HAP-1 (cell line): ENCODE measurements at places on chromosomes 16 and 17.

- DNase-seq = no peak
Observed at GRCh38 chr16:17241264-17241835, 229.4 kb downstream of the XYLT1 start.

DNA sequence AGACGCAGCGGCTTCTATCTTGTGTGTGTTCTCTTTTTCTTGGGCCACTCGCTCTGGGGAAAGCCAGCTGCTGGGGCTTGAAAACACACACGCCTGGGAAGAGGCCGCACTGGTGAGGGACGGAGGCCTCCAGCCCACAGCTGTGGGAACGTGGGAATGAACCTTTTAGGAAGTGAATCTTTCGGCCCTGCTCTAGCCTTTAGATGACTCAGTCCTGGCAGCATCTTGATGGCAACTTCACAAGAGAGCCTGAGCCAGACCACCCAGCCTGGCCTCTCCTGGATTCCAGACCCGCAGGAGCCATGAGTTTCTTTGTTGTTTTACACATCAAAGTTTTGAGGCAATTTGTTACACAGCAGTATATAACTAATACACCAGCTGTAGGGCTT, 2.2 kb upstream of the PDPK1 start:
- DNase-seq = no peak

DNA sequence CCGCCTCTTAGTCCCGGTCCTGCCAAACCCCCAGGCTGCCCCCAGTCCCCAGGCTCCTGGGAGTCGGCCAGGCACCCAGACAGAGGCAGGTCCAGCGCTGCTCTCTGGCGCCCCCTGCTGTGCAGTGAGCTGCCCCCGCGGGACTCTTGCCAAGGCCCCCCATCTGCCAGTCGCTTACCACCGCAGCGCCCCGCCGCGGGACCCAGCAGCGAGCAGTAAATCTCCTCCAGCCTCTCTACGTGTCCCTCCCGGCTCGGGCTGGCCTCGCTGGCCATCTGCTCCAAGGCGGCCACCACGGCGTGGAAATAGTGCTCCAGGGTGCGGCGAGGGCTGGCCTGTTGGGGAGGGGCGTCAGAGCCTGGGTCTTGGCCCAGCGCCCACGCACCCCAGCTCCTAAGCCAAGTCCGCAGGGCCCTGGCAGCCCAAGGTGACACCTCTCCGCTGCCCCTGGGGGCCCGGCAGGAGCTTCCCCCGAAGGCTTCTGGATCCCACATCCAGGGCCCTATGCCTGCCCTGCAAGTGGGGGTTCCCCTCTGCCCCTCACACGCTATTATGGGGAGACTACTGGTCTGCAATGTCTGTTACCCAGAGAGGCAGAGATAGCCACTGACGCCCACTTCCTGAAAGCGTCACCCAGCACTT, 33.7 kb upstream of the MFSD6L start:
- no peak for DNase-seq

- no peak for DNase-seq
Observed at GRCh38 chr17:45246338-45246737, 15.6 kb downstream of the SPATA32 start.

DNA sequence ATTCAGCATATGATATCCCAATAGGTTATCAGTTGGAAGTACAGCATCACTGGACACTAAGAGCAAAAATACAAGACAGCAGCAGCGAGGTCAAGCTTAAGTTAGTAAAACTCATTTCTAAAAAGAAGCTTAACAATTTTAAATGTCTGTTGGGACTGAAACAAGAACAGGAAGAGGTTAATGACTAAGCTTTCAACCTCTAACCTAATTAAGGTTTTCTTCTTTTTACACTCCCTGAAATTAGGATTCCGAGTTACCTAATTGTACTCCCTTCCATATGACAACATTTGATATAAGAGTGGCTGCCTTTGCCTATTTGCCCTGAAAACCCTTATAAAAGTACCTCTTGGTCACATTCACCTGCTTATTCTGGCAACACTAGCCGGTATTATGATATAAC, 34.3 kb downstream of the CPSF4L start:
- DNase-seq = no peak

DNA sequence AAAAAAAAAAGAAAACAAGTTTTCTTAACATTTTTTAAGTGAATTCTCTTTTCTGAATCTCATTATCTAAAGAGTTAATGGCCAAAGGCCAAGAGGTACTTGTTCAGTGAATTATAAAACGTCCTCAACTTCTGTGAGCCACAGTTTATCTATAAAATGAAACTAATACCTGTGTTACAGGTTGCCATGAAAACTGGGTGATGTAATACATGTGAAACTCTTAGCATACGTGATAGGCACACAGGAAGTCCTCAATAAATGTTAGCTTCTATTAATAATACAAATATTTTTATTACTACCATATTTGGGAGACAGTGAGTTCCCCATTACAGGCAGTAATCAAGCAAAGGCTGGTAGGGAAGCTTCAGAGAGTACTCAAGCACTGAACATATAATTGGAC, 13.5 kb upstream of the INPP5K start:
- no peak for DNase-seq

DNA sequence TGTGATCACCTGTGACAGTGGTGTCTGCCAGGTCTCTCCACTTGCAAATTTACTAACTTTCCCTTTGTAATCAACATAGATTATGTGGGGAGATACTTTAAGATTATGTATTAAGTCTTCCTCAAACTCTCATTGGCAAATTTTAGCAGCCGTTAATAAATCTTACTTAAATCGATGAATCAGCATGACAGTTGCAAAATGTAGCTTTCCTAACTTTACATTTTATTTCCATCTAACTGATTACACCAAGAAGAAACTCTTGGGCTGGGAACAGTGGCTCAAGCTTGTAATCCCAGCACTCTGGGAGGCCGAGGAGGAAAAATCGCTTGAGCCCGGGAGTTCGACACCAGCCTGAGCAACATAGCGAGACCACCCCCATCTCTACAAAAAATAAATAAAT, 23.3 kb upstream of the CPNE2 start:
- DNase-seq = no peak

DNA sequence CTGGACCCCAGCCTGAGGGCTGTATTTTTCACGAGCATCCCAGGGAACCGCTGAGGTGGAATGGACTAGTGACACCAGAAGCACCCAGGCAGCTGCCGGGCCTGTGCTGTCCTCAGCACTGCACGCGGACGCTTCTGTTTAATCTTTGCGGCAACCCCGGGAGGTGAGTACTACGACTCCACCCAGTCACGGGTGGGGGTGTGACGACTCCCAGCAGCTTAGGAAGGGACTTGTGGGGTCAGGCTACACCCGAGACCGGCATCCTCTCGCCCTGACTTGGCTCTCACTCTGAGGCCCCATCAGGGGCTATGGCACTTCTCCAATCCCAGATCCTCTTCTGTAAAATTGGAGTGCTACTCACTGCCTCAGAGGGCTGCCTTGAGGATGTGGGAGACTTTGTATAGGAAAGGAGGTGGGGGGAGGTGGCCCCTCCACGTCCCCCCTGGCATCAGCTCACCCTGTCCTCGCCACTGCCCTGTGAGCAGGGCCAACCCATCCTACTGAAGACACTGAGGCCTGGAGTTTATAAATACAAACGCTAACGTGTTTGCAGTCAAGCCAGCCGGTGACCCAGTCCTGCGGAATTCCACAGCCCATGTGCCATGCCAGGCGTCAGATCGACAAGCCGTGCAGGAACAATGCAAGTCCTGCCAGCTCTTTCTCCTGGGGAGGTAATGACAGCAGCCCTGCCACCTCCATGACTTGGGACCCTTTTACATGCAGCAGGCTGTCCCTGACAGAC, 44.4 kb downstream of the PPL start:
- no peak for DNase-seq

GRCh38 chr16:70331588-70332358, 14.9 kb upstream of the DDX19A start:
- peak; percentile 63 for DNase-seq

GRCh38 chr17:21125862-21126261, 902 bp upstream of the DHRS7B start:
- no peak for DNase-seq

DNA sequence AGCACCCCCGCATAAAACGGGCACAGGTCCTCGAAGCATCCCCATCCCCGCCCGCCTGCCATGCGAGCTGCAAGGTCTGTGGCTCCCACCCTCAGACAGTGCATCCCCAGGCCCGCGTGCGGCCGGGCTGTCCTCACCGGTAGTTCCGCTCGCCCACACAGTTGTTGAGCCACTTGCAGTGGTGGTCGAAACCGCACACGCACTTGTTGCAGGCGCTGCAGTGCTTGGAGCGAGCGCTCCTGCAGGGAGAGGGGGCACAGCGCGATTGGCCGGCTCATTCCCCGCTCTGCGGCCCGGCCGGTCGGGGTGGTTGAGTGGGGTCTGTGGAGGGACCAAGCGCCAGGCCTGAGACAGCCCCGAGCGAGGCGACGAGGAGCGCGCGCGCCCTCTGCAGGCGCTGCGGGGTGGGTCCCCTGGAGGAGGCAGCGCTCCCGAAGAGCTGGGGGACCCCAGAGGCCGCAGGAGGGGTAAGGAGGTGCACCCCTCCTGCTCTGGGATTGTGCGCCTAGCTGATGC, 6.0 kb upstream of the TPPP3 start:
- DNase-seq = no peak

DNA sequence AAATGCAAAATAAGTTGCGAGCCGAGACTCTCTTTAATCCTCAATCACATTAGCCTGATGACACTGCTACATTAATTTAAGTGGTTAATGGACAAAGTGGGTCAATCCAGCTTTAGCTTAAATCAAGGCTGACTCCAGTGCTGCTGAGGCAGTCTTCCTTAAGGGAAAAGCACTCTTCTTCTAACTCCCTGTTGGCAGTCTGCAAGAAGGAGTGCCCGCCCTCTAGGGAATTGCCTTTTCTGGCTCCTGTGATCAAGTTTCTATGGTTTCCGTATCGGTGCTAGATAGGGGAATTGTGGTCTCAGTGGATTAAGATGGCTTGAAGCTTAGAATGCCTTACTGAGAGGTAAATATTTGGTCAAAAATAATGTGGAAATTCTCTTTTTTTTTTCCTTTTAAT, 41.0 kb downstream of the HS3ST3B1 start:
- DNase-seq = no peak

DNA sequence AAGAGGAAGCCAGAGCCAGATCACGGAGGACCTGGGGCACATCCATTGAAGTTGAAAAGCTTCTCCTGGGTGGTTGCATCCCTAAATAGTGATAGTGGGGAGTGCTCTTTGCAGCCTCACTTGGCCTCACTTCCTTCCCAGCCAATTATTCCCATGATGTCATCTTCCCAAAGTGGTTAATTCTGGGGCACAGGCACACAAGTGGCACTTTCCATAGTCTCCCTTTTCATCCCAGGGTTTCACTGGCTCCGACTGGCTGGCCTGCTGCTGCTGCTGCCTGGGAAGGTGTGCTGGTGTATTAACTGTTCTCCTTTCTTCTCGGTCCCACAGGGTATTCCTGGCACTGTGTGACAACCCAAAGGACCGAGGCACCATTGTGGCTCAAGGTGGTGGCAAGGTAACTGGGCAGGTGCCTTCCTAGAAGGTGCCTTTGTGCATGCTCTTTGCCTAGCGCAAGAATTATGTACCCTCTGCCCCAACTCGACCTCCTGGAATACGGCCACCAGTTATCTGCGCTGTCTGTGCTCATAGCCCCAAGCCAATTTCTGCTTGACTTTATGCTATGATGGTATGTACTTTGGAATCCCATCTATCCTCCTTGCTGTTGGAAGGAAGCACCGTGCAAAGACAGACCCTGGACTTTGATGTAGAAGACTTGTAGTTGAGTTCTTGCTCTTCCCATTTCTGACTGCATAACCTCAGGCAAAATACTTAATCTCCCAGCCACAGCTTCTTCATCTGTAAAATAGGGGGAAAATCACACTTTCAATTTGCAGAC, 18.4 kb downstream of the SLC35G3 start:
- no peak for DNase-seq

DNA sequence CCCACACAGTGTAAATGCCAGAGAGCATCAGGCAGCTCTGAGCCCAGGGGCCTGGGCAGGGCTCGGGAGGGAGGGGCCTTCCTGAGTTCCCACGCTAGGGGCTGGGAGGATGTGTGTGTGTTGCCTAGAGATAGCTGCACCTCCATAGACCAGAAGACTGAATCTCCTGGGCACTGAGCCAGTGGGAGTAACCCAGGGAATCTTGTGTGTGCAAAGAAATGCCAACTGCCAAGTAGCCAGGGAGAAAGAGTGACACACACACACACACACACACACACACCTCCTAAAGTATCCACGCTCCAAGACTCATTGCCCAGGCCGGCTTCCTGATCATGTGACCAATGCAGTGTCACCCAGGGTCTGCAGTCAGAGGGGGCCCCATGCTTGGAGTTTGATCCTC, 166.2 kb upstream of the RPL38 start:
- DNase-seq = no peak

DNA sequence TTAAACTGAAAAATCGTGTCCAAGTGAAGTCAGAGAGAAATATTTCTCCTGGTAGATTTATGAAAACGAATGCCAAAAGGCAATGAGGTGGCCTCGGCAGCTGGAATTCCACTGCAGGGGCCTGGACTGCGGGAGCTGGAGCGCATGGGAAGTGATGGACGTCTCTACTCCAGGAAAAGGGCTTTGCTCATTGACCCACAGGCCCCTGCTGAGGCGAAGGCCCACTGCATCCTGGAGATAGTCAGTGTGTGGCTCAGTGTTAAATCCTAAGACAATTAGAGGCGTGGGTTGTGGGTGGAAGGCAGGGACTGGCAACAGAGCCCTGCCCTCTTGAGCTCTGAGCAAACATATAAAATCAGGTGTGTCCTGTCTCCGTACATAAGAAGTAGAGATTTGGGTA, 191.4 kb downstream of the SLC39A11 start:
- no peak for DNase-seq

DNA sequence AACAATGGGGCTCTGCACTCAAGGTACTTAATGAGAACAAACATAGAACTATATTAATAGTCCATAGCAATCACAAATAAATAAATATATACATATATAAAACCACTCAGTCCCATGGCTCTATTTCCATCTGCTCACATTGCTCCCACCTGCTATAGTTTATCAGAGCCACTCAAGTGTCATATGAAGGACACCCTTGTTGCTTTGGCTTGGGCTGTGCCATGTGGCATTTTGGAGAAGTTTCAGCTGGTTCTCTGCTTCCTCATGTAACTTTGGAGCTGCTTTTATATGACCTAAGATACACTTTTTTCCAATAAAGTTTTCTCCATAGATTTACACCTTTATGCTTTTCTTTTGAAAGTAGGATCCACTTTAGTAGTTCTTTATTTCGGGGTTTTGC, 126.4 kb downstream of the KCNJ2 start:
- DNase-seq = no peak

DNA sequence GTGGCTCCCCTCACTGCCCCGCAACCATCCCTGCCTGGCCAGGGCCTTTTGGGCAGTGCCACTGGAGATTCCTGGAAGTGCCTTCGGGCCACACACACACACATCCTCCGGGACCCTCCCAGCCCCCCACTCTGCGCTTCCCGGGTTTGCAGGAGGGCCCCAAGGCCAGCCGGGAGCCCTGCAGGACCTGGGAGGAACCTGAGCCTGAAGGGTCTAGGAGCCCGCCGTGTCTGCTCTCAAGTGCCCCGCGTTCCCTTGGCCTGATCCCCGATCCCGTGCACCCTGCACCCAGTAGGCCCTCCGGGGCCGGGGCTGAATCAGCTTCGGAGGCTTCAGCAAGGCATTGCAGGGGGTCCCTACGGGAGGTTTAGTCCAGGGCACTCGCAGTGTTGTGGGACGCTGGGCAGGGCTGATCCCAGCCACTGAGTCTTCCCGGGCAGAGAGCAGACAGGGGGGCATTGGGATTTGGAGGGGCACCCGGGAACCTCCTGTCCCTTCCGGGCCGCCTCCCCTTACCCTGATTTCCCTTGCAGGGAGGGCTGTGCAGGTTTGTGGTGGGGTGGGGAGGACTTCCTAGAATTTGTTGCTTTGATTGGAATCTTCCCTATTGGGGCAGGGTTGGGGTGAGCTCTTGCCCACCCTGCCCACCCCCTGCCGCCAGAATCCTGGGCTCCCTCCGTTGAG, 36.9 kb downstream of the TMEM235 start:
- no peak for DNase-seq
